ENCODE measurements at places on chromosomes 16 and 17.

- DNase-seq, result no peak
Observed at GRCh38 chr17:43888548-43888947, 18.8 kb downstream of the MPP2 start.

DNA sequence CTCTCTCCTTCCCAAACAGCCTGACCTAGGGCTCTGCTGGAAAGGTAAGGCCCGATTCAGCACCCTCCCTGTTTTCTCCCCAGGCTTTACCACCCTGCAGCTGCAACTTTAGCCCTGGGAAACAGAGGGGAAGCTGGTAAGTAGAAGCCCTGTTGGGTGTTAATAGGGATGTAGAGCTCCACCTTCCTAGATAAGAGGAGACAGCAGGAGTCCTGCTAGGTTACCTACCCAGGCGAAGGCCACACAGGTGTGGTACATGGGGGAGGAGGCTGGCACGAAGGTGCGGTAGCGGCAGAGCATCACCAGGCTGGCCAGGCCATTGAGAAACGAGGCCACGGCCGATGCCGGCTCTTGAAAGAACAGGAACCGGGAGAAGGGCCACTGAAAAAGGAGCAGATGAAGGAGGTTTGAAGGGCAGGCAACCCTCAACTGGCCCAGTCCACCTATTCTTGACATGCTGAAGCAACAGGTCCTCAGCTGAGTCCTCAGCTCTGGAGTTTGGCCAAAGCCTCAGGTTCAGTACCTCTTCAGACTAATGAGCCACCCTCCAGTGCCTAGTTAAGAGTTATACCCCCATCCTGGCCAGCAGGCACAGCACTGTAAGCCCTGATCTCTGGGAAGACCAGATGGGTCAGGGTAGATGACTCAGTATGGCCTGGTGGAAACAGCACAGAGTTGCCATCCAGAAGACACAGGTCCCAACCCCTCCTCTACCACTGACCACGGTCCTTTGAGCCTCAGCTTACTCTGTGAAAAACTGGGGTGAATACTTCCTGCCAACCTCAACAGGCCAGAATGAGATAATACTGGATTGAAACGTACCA is 3.3 kb downstream of the PGAP3 start:
- no peak for DNase-seq

DNA sequence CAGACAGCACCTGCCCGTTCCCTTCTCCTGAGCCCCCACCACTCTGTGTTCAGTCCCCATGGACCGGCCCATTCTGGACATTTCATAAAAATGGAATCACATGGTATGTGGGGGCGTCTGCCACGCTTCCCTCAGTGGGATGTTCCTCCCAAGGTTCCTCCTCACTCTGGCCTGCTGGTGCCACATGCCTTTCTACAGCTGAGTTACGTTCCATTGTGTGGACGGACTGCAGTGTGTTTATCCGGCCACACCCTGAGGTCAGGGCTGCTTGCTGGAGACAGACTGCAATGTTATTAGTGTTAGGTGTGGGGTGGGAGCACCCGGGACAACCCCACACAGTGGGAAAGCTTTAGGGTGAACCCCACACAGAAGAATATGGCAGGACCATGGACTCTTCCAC is 5.9 kb upstream of the AATK start:
- DNase-seq, result no peak

GRCh38 chr16:11059588-11059987 is 115.2 kb downstream of the CLEC16A start:
- no peak for DNase-seq

DNA sequence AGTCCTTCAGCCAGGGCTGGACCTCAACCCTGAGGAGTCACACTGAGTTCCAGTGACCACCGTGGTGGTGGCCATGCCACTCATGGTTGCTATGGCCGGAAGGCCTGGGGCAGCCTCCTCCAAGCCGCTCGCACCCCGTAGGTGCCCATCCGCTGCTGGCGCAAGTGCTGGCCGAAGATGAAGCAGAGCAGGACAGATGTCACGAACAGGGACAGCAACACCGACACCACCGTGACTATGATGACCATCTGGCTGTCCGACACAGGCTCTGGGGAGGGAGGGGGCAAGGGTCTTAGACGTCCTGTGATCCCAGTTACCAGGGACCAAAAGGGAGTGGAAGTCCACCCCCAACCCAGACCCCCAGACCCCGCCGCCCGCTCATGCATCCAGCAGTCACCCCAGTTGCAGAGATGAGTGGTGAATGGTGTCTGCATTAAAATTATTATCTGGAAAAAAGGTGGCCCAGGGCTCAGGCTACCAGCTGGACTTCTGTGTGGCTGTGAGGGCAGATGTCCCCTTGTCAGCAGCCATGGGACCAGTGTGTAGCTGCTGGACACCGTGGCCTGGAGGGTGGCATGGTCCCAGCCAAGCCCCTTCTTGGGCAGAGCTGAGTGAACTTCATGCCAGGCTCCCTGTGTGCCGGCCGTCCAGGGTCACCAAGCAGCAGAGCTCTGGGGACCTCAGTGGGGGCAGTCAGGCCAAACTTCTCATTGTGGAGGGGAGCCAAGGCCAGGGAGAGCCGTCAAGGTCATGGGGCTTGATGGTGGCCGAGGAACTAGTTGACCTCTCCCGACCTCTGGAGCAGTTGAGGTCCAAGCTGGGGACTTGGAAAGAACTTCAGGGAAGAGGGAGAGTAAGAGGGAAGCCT is 4.7 kb downstream of the PRR29 start:
- DNase-seq, result no peak

GRCh38 chr17:79162012-79162963 is 87.7 kb downstream of the ENGASE start:
- no peak for DNase-seq
